Omental fat pad (tissue), 4 donors: ENCODE measurements at places on chromosomes 7 and 10.
A peak's percentile ranks its signal among the peaks of the same experiment; 100 is the strongest.

- DNase-seq, result no peak
Observed at GRCh38 chr10:5573968-5574641, 49.3 kb downstream of the CALML3 start.

- DNase-seq, result peak; percentile 88
Observed at GRCh38 chr7:140625908-140626868, 14.4 kb downstream of the DENND2A start.

DNA sequence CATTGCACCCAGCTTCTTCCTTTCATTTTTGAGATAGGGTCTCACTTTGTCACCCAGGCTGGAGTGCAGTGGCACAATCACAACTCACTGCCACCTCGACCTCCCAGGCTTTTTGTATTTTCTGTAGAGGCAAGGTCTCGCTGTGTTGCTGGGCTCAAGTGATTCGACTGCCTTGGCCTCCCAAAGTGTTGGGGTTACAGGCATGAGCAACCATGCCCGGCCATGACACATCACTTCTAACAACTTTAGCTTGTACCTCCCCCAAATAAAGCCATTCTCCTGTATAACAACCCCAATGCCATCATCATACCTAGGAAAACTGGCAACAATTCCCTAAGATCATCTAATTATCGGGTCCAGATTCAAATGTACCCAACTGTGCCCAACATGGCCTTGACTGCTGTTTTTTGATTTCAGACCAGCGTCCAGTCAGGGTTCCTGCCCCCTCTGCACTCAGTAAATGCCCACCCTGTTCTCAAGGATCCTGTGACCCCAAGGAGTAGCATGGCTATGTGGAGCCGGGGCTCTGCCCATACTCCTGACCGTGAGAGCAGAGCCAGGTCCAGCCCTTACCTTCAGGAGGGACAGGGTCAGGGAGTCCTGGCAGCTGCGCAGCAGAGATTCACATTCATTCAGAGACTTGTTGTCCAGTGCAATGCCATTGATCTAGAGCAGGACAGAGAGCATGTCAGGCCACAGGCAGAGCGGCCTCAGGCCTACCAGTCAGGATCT is 102.6 kb downstream of the DLG5 start:
- DNase-seq, result no peak

GRCh38 chr10:76201962-76202361 is 770.5 kb downstream of the LRMDA start:
- no peak for DNase-seq

DNA sequence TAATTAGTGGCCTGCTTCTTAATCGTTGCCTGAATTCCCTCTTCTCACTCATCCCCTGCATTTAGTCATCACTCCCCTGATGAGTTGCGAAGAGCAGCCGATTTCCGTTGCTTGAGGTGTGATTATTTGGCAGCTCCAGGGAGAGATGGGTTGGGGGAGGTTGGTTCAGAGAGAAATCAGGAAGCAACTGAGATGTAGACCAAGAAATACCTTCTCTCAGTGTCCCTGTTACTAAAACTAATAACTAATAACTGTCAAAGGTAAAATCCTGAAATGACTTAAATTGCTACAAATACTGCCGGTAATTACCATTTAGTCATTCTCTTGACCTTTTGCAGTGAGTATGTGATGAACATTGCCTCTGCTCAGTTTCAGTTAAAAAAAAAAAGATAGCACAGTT is 76.9 kb downstream of the ELMO1 start:
- DNase-seq, result no peak

GRCh38 chr7:83130623-83131545 is 31.8 kb downstream of the PCLO start:
- no peak for DNase-seq

DNA sequence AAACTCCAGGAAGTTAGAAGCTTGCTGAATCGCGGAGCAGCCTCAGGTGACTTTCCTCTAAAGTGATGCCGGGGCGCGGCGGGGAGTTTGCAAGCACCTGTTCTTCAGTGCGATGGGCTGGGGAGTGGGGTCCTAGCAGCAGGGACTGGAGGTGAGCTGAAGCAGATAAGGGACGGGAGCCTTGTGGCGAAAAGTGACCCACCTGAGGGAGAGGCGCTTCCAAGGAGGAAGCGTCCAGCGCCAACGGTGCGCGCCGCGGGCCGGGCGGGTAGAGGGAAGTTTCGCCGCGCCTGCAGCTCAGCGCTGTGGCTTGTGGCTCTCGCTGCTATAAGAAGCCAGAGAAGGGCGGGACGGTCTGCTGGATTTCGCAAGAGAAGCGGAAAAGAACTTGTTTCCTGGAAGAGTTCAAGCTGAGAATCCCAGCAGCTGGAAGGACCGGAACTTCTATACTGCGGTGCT is at the start of gene STEAP4:
Gene STEAP4, minus strand, starts transcription at position 305 of the 459 bp plus-strand sequence. CDS start 22,625 bp downstream, outside the sequence.
- peak; percentile 34 for DNase-seq

DNA sequence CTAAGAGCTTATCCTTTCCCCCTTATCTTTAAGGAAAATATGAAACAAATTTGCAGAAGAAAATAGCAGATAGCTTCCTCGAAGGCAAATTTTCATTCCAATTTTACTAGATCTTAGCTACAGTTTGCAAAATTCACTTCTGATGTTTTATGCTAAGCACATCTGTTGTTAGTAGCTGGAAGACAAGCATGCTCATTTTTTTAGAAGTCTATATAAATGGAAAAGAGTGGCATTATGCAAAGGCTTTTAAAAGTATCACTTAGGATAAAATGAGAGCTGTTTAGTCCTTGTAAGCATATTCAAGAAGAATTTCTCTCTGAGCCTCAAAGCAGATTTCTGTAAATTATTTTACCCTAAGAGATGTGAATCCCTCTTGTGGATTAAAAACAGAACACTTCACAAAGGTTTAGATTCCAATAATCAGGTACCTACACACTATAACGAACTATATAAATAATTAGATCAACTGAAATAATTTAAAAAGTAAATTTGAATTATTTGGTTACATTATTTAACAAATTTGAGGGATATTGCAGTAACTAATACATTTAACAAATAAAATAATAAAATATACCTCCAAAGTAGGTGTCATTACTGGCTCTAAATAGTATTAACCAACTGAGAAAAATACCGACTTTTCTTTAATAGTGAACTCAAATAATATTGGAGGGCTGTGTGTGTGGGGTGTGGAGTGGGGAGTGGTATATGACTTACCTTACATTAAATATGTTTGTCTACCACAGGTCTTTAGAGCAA is 307.1 kb downstream of the SEMA3D start:
- no peak for DNase-seq

DNA sequence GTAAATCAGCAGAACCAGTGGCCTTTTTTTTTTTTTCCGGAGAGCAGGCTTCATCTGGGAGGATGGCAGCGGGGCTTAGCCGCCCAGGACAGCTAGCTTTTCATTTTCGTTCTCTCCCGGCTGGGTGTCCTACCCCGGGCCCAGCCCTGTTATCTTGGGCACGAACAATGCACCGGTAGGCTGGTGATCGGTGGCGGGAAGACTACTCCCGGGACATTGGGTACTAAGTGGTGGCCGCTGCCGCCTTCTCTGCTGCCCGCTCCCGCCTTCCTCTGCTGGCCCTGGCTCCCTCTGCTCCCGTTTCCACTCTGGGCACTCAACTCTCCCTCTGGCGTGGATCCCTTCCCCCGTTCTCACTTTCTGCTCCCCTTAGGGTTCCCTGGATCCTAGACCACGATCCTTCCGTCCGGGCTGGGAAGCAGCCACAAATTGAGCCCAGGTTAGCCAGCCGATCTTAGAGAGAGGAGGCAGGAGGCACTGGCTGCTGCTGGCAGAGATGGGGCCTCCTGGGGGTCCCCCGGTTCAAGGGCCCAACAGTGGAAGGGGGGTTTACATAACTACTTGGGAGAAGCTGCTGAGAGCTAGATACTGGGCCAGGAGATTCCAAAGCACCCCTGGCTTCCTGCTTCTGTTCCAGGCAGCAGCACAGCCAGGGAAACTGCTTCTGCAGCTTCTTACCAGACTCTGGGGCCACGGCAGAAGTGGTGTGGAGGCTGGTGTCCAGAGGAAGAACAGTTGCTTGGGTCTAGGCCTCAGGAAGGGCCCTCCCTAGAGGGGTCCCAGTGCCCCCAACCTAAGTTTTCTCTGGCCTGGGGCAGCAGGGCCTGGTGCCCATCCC is 1.8 kb downstream of the TLX1 start:
- no peak for DNase-seq

GRCh38 chr10:132444877-132445351 is 47.9 kb downstream of the PWWP2B start:
- no peak for DNase-seq

- DNase-seq, result peak; percentile 85
Observed at GRCh38 chr10:79084012-79084971, 15.5 kb downstream of the ZMIZ1 start.

GRCh38 chr7:148695953-148696352 is 2.8 kb upstream of the CUL1 start:
- DNase-seq, result no peak

GRCh38 chr7:134450294-134451000 is 8.5 kb downstream of the AKR1B1 start:
- no peak for DNase-seq
